ENCODE measurements at places on chromosomes 13 and 19.

- no peak for DNase-seq
Observed at GRCh38 chr19:47895165-47895782, 9.2 kb upstream of the SULT2A1 start.

- DNase-seq: no peak
Observed at GRCh38 chr13:90622541-90622940, 724.9 kb upstream of the MIR17HG start.

DNA sequence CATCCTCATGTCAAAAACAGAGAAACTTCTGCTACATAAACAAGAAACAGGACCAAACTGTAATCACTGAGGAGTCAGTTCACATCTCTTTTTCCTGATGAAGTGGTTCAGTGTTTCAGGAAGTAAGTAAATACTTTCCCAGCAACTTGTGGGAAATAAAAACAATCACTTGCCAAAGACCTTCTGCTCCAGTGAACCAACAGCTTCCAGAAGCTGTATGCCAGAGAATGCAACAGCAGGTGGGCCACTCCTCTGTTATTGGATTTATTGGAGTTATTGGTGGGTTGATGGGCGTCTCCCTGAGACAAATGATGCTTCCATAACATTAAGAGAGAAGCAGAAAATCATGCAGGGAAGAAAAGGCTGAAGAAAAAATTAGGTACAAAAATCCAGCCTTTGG is 9.9 kb downstream of the SLC6A16 start:
- no peak for DNase-seq

DNA sequence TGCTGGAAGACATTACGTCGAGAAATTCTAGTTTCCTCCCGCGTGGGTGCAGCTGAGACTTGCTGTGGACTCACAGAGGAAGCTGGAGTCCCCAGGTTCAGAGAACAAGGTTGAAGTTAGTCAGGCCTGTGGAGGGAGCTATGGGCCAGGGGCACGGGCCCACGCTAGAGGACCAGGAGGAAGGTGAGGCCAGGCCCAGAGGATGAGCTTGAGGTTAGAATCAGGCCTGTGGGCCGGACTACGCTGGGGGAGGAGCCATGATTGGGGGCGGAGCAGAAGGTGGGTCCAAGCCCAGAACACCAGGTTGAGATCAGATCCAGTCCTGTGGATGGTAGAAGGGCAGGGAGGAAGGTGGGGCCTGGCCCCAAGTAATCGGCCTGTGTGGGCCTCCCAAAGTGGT is 32.6 kb downstream of the ZNF846 start:
- no peak for DNase-seq

DNA sequence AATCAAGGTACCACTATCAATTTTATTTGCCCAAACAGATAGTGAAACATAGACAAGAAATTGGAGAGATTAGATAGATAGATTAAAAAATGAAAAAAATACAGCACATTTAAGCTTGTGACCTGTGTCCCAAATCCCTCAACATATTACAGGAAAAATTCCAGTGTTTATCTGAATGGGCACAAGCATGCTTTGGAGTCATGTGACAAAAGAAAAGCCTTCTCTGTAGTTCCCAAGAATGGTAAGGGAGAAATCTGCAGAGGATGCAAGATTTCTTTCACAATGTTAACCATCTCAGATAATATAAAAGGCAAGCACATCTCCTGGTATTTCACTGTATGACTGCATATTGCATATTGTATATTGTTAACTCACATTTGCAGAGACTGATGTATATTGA is 168.0 kb downstream of the PCDH9 start:
- DNase-seq: no peak

DNA sequence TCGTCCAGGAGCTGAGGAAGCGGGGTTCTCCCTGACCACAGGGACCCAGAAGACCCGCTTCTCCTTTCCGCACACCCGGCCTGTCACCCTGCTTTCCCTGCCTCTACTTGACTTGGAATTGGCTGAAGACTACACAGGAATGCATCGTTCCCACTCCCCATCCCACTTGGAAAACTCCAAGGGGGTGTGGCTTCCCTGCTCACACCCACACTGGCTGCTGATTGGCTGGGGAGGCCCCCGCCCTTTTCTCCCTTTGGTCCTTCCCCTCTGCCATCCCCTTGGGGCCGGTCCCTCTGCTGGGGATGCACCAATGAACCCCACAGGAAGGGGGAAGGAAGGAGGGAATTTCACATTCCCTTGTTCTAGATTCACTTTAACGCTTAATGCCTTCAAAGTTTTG is 18.9 kb downstream of the VASP start:
- DNase-seq: peak; percentile 47

GRCh38 chr13:107118506-107118905 is 550.6 kb upstream of the ARGLU1 start:
- DNase-seq: no peak

DNA sequence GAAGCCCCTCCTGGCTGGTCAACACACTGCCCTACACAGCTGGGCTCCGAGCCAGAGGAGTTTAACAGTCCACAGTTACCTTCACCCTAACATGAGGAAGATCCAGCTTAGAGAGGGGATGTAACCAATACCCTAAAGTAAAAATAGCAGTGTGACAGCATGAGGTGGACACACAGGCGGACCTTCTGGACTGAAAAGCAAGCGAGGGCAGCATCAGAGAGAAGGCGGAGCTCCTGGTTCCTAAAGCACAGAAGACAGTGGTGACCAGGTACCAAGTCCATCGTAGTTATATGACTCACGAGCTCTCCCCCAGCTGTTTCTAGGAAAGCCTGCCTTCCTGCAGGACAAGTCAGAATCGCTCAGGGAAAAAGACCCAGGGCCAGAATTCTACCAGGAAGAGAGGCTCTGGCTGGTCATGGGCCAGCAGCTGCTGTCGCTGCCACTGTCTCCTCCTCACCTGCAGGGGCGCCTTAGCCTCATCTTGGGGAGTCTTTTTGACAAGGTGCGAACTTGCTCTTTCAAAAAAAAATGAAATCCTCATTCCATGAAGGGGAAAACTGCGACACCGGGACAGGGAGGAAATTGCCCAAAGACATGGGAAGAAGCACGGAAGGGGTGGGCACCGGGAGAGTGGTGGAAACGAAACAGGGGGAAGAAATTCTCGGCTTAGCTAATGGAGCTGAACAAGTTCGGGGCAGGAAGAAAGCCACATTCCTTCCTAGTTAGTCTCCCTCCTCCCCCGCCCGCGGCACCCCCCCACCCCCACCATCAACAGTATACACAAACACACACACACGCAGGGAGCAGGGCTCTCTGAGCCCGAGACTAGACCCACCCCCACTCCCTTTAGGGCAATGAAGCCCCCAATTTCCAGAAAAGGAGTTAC is 1.7 kb downstream of the ELL start:
- DNase-seq: peak; percentile 4

DNA sequence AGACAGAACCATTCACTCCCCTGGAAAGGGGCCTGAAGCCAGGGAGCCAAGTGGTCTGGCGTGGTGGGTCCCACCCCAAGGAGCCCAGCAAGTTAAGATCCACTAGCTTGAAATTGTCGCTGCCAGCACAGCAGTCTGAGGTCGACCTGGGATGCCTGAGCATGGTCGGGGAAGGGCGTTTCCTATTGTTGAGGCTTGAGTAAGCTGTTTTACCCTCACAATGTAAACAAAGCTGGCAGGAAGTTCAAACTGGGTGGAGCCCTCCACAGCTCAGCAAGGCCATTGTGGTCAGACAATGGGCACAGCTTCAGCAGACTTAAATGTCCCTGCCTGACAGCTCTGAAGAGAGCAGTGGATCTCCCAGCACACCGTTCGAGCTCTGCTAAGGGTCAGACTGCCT is 195.6 kb upstream of the DACH1 start:
- DNase-seq: no peak

DNA sequence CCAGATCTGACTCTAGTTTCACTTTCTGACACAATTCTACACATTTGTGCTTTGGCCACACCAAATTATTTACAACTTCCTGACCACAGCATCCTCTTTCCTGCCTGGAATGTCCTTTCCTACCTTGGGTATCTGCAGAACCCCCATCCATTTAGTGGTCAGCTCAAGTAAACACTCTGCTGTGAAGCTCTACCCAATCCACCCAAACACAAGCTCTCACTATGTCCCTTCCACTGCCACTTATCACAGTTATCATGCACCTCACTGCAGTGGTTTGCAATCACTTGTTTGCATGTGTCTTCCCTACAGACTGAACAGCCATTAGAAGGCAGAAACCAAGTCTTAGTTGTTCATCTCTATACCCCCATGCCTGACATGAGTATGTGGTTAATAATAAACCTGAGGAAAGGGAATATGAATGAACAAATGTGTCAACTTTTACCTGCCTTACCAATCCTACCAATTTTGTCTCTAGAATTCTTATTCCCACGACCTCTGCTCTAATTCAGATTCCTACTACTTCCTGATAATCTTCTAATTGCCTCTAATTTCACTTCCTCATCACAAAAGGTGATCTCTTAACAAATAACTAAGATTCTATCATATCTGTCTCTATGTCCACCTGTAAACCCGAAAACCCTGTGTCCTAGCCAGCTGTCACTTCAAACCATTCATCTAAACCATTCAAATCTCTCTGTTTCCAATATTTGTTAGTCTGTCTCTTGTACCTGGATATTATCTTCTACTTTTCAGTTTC is 25.1 kb downstream of the LNX2 start:
- DNase-seq: no peak

- DNase-seq: no peak
Observed at GRCh38 chr19:5113633-5114586, 145.0 kb downstream of the KDM4B start.

- DNase-seq: no peak
Observed at GRCh38 chr19:51121257-51121656, 3.4 kb upstream of the SIGLEC9 start.

GRCh38 chr13:20824762-20825476 is 51.2 kb upstream of the EEF1AKMT1 start:
- no peak for DNase-seq

- DNase-seq: no peak
Observed at GRCh38 chr13:26061947-26062346, 10.1 kb upstream of the SHISA2 start.

DNA sequence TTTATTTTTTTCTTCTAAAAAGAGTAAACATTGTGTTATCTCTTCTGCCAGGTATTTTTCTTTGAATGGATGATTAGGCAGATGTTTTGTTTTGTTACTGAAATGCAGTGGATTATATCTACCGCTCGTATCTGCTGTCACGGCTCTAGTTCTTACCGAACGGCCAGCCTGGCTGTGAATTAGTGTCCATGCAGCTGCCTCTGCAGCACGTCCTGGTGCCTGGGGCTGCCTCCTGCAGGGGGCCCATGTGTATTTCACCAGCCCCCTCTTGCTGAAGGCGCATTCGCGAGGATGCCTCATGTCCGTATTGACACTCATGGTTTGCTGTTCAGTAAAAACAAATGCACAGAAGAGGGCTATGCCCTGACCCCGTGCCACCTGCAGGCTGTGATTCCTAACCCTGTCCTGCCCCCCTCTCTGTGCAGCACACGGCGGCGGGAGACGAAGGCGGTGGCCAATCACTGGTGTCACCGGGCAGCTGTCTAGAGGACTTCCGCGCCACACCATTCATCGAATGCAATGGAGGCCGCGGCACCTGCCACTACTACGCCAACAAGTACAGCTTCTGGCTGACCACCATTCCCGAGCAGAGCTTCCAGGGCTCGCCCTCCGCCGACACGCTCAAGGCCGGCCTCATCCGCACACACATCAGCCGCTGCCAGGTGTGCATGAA is 49.9 kb downstream of the RAB20 start:
- DNase-seq: no peak

DNA sequence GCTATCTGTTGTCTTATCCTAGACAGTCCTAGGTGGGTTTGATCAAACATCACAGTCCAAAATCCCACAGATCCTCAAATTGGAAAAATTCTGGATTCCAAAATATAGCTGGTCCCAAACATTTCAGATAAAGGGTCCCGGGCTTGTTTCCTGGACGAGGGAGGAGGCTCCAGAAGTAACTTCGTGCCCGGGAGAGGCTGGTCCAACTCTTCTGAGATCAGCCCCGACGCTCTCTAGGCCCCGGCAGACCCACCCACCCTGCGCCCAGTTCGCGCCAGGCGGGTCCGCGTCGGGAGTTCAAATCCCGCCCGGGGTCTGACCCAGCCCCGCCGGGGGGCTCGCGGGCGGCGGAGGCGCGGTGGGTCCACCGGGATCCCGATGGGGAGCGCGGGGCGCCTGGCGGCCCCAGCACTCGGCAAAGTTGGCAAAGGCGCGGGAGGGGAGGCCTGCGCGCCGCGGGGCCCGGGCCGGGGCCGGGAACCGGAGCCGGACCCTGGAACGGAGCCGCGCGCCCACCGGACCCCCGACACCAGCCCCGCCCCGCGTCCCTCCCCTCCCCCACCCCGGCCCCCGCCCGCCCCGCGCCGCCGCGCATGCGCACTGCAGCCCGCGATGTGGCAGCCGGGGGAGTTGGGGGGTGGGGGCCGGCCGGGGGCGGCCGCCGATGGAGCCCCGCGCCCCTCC is 513 bp downstream of the MIER2 start:
- no peak for DNase-seq

GRCh38 chr13:39232401-39232980 is 194.2 kb downstream of the NHLRC3 start:
- DNase-seq: no peak

- DNase-seq: no peak
Observed at GRCh38 chr13:83414393-83414792, 467.9 kb downstream of the SLITRK1 start.

DNA sequence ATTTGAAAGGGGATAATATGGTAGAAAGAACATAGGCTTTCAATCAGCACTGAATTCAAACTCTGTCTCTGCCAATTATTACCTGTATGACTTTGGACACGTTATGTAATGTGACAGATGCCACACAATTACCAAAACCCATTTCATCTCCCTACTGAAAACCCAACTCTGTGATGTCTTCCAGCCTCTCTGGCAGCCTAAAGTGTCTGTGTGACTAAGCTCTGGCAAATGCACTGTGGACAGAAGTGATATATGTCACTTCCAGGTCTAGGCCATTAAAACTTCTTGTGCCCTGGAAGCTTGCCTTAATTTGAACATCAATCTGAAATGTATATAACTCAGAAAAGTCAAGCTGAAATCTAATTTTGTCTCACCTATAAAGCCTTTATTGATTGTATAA is 552.0 kb downstream of the RFC3 start:
- DNase-seq: no peak

GRCh38 chr13:66369666-66370065 is 860.5 kb downstream of the PCDH9 start:
- DNase-seq: no peak

GRCh38 chr19:4375164-4376027 is 25.0 kb downstream of the SH3GL1 start:
- peak; percentile 83 for DNase-seq

DNA sequence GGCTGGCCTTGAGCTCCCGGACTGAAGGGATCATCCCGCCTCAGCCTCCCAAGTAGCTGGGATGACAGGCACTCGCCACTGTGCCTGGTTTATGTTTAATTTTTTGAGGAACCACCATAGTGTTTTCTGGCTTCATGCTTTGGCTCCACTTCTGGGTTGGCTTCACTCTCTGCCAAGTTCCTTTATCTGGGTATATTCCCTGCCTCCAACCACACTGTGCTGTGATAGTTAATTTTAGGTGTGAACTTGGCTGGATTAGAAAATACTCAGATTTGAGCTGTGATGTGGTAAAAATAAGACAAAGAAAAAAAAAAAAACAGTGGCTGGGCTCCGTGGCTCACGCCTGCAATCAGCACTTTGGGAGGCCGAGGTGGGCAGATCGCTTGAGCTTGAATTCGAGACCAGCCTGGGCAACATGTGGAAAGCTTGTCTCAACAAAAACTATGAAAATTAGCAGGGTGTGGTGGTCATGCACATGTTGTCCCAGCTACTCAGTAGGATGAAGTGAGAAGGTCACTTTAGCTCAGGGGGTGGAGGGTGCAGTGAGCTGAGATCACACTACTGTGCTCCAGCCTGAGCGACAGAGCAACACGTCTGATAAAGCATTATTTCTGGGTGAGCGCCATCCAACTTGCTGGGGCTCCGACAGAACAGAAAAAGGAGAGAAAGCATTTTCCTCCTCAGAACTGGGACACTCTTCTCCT is 7.5 kb upstream of the ILF3 start:
- no peak for DNase-seq

GRCh38 chr13:42707586-42707985 is 73.8 kb upstream of the FAM216B start:
- no peak for DNase-seq
